Activated T-helper 2 cell treated with anti-CD3 and anti-CD28 coated beads, Interferon-gamma antibody, Interleukin-2, Interleukin-4, amounts not matched to agents 10 μg/mL and 5 μg/mL and 100 μg/mL, durations not matched to agents 14 hours and 24 hours and 36 hours (primary cell): ENCODE measurements at places on chromosomes 6 and 20.

DNA sequence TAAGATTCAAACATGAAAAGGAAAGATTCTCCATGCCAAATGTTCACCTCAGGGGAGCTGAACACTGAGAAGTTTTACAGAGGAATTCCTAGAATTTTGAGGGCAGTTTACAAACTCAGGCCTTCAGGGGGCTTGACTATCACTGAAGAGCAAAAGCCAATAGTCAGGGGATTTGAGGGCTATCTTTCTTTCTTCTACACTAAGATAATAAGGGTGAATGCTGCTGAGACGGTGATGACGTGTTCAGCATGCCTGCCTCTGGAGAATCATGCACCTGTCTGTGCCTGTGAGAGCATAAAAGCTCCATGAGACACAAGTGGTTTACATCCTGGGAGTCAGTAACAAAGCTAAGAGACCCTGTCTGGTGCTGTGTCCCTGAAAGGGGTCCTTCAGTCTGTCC lies 1085.6 kb downstream of the KIF16B start:
- no peaks in the 10 kb centered on the region for H3K36me3 ChIP-seq
- H3K27me3 ChIP-seq, result no peaks in the 10 kb centered on the region
- H3K4me1 ChIP-seq, result no peaks in the 10 kb centered on the region
- H3K27ac ChIP-seq, result no peak overlapping the region

GRCh38 chr6:137530404-137530803 lies 36.2 kb upstream of the OLIG3 start:
- no peak overlapping the region for H3K4me3 ChIP-seq
- no peaks in the 10 kb centered on the region for H3K36me3 ChIP-seq
- no peak for DNase-seq
- H3K27me3 ChIP-seq, result peaks cover 15% of the 10 kb centered on the region
- no peak overlapping the region for H3K27ac ChIP-seq

DNA sequence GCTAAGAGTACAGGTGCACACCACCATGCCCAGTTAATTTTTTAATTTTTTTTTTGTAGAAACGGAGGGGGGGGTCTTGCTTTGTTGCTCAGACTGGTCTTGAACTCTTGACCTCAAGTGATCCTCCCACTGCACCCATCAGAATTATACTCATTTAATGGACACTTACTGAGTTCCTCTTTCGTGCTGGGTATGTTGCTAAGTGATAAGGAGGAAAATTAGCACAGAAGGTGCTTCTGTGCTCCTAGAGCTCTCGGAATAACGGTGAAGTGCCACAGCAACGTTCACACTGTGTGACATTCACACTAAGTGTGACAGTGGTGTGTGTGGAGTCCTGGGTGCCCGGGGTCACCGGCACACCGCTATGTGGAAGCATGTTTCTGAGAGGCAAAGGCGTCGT lies 32.1 kb upstream of the BMP6 start:
- H3K4me1 ChIP-seq, result peaks cover 12% of the 10 kb centered on the region
- H3K36me3 ChIP-seq, result no peaks in the 10 kb centered on the region
- no peak overlapping the region for H3K4me3 ChIP-seq
- no peak overlapping the region for H3K27ac ChIP-seq
- no peak for DNase-seq

- DNase-seq, result no peak
- no peak overlapping the region for H3K4me3 ChIP-seq
- peaks cover 25% of the 10 kb centered on the region for H3K4me1 ChIP-seq
These were observed 113.8 kb downstream of the ARMC2 start for GRCh38 chr6:108961985-108962384.

DNA sequence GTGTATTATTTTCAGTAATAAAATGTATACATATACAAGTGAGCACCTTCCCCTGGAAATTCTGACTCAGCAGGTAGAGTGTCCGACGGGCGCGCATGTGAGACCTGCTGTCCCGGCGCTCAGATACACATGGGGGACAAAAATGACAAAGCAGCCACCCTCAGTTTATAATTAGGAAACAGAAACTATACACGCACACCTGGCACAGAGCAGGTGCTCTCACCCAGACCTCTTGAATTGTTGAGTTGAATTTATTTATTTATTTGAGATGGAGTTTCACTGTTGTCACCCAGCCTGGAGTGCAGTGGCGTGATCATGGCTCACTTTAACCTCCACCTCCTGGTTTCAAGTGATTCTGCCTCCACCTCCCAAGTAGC lies 180.4 kb downstream of the ZDHHC14 start:
- H3K27me3 ChIP-seq, result peaks cover 5% of the 10 kb centered on the region
- H3K4me3 ChIP-seq, result no peak overlapping the region
- peaks cover 47% of the 10 kb centered on the region for H3K4me1 ChIP-seq
- no peak for DNase-seq
- no peaks in the 10 kb centered on the region for H3K36me3 ChIP-seq
- no peak overlapping the region for H3K27ac ChIP-seq

DNA sequence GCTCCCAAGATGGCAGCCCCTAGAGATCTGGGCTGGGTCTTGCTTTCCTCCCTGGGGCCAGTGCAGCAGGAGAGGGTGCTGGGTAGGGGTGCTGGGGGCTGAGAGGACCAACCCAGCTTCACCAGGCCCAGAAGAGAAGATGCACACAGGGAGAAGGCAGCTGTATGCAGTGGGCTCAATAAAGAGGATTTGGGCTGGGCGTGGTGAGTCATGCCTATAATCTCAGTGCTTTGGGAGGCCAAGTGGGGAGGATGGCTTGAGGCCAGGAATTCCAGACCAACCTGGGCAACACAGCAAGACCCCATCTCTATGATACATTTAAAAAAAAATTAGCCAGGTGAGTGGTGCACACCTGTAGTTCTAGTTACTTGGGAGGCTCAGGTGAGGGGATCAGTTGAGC lies 25.7 kb upstream of the EMILIN3 start:
- H3K4me1 ChIP-seq, result no peaks in the 10 kb centered on the region
- no peak overlapping the region for H3K27ac ChIP-seq
- no peak for DNase-seq
- H3K27me3 ChIP-seq, result peaks cover 2% of the 10 kb centered on the region
- no peaks in the 10 kb centered on the region for H3K36me3 ChIP-seq
